ENCODE measurements at places on chromosomes 13 and 19.

GRCh38 chr19:56080669-56081401, 40.3 kb downstream of the ZNF787 start:
- DNase-seq = peak; percentile 58

DNA sequence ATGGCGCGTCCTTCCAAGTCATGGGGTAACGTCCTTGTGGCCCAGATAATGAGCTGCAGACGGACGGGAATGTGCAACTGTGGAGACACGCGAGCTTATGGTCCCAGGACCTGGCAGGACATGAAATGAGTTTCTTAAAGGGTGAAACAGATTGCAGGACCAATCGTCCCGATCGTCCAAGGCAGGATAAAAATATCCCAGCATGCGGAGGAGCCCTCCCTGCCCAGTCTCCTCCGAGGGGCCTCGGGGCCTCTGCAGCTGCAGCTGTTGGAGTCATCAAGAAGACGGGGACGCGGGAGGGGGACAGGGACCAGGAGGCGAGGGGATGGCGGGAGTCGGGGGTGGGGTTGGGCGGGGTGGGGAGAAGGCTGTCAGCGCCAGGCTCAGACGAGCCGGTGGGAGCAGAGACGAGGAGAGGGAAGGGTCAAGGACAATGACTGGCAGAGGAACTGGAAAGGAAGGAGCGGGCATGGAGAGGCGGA, 14.4 kb upstream of the GARIN5A start:
- DNase-seq = no peak

DNA sequence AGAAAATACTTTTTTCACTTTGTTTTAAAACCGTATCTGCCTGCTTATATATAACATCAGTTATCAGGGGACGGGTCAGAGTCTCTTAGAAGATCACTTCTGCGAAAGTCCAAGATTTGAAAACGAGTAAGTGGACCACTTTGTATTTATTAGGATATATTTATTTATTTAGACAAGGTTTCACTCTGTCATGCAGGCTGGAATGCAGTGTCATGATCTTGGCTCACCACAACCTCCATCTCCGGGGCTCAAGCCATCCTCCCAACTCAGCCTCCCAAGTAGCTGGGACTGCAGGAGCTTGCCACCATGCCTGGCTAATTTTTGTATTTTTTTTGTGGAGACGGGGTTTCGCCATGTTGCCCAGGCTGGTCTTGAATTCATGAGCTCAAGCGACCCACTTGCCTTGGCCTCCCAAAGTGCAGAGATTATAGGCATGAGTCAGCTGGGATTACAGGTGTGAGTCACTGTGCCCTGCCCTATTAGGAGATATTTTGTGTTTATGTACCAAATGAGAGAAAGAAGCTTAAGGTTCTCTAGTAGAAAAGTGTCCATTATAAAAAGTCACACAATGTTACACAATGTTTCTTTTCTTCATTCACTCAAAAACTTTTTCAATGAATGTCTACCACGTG, 39.5 kb downstream of the RASL11A start:
- no peak for DNase-seq

GRCh38 chr19:18428173-18428786, 9.1 kb downstream of the SSBP4 start:
- DNase-seq = no peak

DNA sequence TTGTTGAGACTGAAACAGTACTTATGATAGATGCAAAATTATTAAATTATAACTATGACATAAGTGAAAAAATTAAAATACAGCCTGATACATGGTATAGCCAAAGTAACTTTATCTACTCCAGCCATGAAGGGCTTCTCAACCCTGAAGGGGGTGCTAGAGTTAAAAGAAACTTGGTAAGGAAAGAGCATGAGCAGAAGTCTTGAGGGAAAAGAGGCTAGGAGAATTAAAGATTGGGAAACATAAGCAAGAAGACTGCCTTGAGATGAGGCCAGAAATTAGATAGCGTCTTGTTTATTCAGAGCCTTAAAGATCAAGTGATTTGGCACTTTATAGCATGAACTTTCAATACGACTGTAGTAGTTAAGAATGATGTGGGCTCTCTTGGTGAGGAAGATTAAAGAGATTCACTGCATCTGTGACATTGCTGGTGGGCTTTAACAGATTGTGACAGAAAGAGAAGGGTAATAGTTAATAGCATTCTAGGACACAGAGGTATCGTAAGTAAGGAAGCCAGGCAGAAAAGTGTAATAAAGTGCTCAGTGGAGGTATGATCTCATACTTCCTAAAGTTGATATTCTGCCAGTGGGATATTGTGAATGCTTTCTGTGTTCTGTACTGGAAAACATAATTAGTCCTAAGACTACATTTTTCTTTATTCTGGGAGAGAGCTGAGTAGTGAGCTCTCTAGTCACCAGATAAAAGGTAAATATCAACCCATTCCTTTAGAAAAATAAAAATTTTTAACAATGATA, 385.4 kb upstream of the PRR20A start:
- DNase-seq = no peak

GRCh38 chr13:98813993-98814392, 61.5 kb upstream of the SLC15A1 start:
- no peak for DNase-seq

- no peak for DNase-seq
These were observed 12.8 kb downstream of the SPPL2B start for GRCh38 chr19:2341244-2341751.

DNA sequence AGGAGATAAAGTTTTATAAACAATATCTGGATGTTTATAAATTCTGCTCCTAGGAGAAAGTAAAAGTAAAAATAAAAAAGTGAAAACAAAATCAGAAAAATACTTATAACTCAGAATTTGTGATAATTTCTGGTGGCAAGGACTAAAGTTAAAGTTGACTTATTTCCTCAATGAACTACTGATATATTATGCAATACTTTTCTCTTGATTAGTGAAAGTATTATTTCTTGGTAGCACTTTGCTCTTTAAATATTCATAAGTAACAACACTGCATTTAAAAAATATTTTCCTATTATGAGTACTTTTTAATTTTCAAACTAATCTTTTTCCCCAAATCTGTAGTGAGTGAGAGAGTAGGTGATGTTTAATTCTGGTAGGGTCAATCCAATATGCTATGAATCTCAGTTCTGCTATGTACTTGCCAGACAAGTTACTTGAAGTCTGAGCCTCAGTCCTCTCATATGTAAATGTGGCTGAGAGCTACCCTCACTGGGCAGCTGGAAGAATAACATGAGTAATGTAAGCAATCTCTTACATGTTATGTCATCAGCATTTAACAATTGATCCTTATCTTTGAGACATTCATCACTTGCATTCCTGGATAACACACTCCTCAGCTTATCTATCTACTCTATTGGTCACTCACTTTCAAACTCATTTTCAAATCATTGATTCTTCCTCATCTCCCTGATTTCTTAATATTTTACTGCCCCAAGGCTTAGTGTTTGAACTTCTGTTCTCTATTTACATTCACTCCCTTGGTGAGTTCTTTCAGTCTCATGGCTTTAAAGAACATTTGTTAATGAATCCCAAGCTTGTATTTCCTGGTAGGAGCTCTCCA, 239.0 kb downstream of the RGCC start:
- DNase-seq = no peak

GRCh38 chr13:107961849-107962608, 253.3 kb downstream of the LIG4 start:
- no peak for DNase-seq

Measured in right renal pelvis (tissue), 4 donors.